ENCODE measurements at places on chromosomes 5 and 9.

- DNase-seq, result no peak
Observed at GRCh38 chr5:127228540-127229184, 61.9 kb upstream of the MEGF10 start.

DNA sequence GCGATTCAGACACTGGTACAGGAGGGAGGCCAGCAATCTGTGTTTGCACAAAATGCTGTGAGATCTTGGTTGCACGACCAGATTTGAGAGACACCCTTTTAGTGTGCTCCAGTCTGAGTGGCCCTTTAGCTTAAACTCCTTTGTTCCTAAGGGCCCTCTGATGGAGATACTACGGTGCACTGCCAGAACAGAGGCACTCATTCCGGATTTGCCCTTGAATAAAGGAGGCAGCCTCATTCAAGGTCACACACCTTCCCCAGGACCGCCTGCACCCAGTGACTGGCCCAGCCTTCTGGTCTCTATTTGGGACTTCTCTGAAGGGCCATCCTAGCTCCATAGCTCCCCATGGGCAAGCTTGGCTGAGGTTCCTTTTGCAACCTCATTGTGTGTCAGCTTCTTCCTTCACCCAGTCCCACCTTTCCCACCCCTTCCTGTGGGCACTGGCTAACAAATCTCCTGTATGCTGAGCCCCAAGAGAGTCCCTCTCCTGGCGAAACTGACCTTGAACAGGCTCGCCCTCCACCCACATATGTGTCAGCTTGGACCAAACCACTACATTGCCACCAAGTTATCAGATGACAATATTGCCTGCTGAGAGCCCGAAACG is 191.7 kb downstream of the GABBR2 start:
- DNase-seq, result no peak

GRCh38 chr9:128250839-128251731 is 24.7 kb downstream of the GOLGA2 start:
- peak; percentile 39 for DNase-seq

DNA sequence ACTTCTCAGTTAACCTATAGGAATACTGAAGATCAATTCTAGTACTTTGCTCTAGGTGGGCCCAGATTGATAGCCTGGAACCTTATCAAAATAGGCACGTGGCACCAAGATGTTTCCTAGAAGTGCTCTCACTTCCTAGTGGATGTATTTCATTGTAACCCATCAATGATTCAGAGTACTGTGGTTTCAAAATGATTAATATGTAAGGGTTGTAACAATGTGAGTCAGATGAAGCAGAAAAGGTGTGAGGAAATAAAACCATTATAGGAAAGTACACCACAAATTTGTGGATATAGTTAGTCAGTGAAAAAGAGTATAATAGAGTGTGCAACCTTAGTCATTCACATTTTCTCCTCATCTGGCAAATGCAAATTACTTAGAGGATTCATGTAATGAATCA is 177.3 kb upstream of the FST start:
- no peak for DNase-seq

- no peak for DNase-seq
Observed at GRCh38 chr5:14851050-14851419, 20.5 kb downstream of the ANKH start.

GRCh38 chr5:139637438-139638089 is 10.6 kb upstream of the CXXC5 start:
- DNase-seq, result peak; percentile 19

DNA sequence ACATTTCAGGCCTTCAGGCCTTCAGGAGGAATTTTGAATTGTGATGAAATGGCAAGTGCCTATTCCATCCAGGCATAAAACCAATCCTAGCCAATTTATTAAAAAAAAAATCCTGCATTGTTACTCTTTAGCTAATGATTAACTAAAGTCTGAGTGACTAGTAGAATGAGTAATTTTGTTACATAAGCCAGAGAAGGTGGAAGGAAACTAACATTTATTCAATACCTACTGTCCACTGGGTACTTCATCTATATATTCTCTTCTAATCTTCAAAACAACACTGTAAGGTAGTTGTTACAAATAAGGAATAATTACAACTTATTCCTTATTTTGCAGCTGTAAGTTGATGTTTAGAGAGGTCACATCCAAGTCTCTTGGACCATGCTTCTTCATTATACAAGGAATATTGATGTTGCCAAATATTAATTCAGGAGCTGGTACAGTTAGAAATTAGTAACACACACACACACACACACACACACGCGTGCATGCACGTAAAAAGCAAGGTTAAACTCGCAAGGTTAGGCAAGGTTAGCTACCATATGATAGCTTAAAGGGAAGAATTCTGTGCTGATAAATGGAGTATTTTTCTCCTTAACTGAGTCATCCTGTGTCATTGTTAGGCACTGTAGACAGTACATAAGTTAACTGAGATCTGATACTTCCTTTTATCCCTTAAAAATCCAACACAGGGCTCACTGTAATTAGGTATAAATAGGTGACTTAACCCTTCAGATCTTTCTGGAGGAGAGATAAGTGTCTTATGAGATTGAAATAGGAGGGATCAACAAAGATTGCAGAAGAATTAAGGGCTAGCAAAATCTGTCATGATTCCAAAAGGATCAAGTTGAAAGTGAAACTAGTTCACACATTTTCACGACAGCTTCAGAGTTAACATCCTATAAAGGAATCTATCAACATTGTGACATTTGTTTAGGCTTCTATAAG is 596.9 kb downstream of the PDE4D start:
- peak; percentile 7 for DNase-seq

DNA sequence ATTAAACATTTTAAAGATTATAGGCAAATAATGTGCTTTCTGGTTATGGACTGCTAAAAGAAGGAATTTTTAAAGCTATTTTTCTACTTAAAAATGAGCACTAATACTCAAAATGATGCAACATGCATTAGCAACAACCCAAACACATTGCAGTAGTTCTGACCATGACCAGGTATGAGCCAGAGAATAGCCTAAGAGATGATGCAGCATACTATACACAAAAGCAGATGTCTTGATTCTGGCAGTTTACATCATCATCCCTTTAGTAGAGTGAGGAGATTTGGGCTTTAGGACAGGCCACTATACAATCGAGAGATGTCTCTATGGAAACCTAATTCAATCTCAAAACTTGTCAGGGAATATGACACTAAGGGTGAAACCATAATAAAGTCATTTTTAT is 307.1 kb downstream of the PRR16 start:
- DNase-seq, result no peak

- DNase-seq, result no peak
Observed at GRCh38 chr9:20427359-20427758, 194.9 kb downstream of the MLLT3 start.

GRCh38 chr9:120710110-120710981 is 3.9 kb downstream of the MEGF9 start:
- peak; percentile 22 for DNase-seq

DNA sequence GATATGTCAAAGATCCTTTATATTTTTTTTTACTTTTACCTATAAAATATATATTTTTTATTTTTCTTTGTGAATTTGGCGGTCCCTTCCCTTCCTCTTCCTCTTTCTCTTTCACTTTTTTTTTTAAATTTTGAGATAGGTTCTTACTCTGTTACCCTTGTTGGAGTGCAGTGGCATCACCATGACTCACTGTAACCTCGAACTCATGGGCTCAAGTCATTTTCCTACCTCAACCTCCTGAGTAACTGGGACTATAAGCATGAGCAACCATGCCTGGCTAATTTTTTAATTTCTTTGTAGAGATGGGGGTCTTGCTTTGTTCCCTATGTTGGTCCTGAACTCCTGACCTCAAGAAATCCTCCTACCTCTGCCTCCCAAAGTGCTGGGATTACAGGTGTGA is 258.0 kb upstream of the CLINT1 start:
- DNase-seq, result no peak

DNA sequence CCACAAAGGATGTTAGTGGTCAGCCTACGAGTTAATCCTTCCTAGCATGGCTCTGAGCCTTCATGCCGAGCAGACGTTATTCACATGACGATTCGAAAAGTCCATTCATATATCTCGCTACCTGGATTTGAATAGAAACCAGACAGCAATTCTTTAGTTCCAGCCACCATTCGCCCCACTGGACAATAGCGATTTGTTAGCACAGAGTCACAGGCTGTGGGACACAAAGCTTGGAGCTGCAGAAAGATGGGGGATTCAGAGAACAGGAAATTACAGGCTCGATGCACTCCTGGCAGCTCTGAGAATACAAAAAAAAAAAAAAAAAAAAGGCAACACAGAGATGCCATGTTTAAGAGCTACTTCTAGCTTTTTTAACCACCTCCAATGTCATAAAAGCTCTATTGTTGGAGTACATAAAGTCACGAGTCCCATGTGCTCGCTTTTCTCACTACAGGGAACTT is 110.7 kb downstream of the NR6A1 start:
- DNase-seq, result no peak

- no peak for DNase-seq
Observed at GRCh38 chr5:74471875-74472274, 168.7 kb downstream of the ENC1 start.

DNA sequence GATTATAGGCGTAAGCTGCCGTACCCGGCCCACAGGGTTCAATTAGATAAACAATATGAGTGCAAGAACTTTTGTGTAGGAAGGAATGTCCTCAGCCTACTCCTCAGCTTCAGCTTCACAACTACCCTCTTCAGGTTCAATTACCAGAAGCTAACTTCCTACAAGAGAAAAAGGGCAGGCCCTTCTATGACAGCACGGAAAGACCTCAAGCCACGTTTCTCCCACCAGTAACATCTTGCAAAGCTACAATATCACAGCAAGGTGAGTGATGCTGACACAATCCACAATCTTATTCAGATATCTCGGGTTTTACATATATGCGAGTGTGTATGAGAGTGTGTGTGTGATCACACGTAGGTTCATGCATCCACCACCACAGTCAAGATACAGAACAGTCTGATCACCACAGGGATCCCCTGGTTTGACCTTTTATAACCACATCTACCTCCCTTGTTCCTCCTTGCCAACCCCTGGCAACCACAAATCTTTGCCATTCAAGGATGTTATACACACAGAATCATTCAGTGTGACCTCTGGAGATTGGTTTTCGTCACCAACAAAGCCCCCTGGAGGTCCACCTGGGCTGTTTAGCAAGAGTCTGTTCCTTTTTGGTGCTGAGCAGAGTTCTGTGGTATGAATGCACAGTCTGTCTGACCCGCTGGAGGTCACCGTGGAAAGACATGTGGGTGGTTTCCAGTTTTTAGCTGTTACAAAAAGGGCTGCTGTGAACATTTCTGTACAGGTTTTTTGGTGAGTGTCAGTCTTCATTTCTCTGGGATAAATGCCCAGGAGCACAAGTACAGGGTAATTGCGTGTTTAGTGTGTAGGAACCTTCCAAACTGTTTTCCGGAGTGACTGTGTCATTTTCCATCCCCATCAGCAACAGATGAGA is 38.2 kb downstream of the IPPK start:
- no peak for DNase-seq

DNA sequence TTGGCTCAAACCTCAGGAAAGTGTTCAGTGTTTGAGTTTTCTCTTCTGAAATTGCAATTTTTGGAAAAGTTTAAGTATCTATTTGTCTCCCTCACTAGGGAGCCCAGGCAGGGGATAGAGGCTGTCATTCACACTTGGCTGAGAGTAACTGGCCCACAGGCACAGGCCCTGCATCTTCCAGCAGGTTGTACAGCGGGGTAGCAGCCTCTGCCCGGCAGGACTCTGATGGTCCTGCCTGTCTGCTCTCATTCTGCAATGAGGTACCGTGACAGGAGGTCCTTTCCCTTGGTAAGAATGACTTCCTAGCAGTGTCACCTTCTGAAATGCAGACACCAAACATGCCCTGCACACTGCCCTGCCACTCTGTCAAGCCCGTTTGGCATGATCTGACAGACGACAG is 282.8 kb upstream of the DAP start:
- no peak for DNase-seq

DNA sequence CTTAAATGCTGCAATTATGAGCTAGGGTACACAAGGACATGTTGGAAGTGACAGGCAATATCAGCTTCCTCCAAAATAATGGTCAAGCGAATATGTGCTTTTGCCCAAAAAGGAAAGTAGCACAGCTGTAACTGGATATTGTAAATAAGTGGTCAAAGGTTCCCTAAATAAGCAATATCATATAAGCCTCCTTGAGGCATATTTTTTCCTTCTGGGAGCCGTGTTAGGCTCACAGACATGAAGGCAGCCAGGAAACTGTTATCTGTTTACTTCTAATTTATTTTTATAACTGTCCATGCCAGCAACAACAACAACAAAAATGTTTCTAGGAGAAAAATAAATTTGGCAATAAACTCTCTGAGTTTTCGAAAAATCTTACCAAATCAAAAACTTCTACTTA is 648.3 kb downstream of the PDE4D start:
- no peak for DNase-seq

GRCh38 chr9:16521868-16522411 is 348.5 kb downstream of the BNC2 start:
- no peak for DNase-seq
